ENCODE measurements at places on chromosomes 11 and 22. TPM values are rescaled to one million over a fixed set of nuclear protein-coding genes. Genes with fewer than 3 reads are reported as not detected.

DNA sequence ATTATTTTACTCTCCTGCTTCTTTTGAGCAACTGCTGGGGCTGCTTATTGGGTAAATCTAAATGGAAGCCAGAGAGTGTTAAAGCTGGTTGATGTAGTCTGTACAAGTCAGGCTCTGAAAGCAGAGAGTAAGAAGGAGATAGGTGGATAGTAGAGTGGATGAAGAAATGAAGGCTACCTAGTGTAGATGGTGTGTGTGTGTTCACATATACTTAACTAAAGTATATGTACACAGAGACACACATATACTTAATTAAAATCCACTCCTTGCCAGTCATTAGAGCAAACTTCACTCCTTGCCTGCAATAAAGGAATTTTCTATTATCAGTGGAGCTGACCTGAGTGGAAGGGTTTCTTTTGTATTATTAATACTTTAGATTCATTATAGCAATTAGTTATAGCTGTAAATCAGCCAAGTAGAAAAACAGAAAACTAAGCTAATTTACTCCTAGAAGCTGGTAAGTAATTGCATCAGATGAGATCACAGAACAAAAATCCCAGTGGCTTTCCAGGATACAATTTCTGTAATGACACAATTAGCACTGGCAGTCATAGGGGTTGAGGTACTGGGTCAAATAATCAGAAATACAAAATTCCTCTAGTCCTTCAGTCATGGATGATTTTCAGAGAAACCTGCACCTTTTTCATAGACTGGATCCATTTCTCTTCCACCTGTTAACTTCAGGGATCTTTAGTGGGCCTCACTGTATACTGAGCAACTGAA is 40.7 kb upstream of the CCDC179 start:
- DNase-seq, result no peak

- DNase-seq, result no peak
Observed at GRCh38 chr11:124600621-124601320, 10.5 kb upstream of the PANX3 start.

DNA sequence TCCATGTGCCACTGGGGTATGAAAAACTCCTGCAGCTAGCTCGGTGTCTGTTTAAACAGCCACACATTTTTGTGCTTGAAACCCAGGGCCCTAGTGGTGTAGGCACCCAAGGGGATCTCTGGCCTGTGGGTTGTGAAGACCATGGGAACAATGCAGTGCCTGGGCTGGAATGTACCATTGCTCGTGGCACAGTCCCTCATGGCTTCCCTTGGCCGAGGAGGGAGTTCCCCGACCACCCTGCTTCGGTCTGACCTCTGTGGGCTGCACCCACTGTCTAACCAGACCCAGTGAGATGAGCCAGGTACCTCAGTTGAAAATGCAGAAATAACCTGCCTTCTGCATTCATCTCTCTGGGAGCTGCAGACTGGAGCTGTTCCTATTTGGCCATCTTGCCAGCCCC is 214.0 kb downstream of the TRPC6 start:
- no peak for DNase-seq

- no peak for DNase-seq
Observed at GRCh38 chr11:134230339-134230738, 5.9 kb downstream of the VPS26B start.

DNA sequence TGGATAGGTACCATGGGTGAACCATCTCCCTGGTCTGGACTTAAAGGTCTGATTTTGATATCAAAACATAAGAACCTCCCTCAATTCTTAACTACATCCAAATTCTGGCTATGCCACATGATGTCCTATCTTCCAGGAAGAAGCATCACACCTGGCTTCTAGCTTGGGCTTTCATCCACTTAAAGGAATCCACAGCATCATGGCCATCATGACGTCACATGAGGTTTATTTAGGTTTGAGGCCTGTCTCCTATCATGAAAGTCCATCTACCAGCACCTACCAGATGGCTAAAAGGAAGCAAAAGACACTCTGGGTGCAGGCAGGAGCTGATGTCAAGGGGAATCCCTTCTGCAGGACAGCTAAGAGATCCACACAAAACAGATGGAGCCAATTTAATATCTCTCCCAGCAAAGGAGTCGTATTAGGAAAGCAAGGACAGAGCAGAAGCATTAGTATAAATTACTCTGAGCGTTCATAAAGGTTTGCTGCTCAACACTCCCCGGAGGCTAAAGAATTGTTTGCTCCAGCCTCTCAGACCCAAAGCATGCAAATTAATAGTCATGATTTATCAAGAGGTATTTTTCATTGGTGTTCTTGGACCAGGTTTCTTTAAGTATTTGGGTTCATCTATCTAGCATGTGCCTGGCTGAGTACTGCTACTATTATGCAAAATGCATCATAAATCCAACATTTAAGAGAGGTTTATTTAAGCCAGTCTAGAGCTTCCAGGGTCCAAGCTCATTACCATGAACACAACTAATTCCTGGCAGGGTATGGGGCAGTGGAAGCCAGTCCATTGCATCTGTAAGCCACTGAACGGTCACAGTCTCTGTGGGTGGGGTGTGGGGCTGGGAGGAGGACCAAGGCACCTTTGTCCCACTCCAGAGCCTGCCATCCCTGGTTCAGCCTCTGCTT is 47.2 kb downstream of the GALNT18 start:
- DNase-seq, result no peak

GRCh38 chr11:100546714-100547113 is 140.4 kb upstream of the ARHGAP42 start:
- no peak for DNase-seq

GRCh38 chr22:36435516-36436415 is 45.7 kb downstream of the TXN2 start:
- no peak for DNase-seq

GRCh38 chr11:23022854-23023253 is 162.6 kb upstream of the CCDC179 start:
- DNase-seq, result no peak

DNA sequence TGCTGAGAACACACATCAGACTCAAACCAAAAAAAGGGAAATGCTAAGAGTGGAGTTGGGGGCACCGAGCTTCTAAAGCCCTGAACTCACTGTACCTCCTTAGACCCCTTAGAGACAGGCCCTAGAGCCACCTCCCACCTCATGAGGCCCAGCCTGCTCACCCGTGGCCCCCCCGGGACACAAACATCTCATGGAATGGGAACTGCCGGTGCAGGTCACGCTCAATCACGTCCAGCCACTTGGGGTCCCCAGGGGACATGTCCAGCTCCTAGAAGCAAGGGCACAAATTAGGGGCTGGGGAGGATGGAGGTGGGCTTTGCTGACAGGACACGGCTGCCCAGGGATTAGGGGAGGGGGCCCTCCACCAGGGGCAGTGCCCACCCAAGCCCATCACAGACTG is 6.3 kb upstream of the CASTOR1 start:
- no peak for DNase-seq

DNA sequence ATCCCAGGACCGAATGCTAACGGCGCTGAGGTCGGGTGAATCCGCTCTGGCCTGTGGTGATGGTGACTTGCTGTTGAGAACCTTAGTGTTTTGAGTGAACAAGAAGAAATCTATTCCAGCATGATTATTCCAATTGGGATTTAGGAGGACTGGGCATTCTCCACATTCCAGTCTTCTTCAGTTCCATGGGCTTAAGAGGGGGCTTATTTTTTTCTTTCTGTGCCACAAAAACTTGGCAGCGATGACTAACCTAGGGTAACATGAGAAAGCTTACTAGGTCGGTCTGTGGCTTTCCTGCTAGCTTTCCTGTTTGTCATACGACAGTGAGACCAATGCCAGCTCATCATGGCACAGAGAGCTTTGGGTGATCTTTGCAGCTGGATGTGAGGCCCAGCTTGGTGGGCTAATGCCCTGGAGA is 62.9 kb upstream of the ATXN10 start:
- no peak for DNase-seq

DNA sequence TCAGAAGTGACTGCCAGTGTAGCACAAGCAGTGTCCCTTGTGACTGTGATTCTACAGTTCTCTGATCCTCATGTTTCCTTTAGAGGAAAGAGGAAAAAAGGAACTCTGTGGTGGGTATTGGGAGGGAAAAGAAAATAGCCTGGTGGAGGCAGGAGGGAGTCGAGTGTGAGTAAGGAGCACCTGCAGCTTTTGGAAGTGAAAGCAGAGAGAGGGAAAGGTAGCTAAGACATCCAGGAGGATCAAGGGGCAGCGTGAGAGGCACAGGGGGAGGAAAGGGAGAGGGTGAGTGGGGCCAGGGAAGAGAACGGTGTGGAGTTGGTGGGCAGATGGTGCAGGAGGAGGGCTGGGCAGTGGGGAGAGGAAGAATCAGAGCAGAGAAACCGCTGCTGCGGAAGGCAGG is 12.4 kb downstream of the TMA7B start:
- no peak for DNase-seq

- no peak for DNase-seq
Observed at GRCh38 chr22:30204015-30204741, 42.4 kb downstream of the LIF start.

- DNase-seq, result no peak
Observed at GRCh38 chr11:59174664-59175033, 2.7 kb downstream of the DTX4 start.

DNA sequence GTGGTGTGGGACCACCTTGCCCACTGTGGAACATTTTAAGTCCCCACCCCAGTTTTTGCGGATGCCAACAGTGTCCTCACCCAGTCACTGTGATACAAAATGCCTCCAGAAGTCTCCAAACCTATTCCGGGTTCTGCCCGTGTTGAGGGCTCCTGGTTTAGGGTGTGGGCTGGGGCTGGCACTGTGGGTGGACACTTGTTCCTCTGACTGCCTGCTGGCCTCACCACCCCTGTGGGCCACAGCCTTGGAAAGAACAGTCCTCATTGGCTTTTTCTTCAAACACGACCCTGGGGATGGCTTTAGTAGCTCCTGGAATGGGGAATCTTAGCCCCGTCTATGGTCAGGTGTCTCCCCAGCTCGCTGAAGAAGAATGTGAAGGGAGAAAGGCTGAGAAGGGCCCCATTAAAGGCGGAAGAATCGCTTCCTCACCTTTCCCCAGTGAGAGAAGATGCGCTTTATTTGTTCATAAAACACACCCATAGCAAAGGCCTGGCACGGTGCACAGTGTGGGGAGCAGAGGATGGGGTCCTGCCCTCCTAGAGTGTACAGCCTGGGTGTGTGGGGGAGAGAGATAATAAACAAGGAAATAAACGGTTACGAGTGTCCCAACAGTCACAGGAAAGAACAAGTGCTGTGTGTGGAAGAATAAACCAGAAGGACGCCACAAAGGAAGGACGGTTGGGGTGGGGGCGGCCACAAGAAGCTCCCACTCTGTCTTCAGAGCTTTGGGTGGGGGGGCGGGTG is 91.6 kb upstream of the SLC22A12 start:
- DNase-seq, result no peak

- DNase-seq, result no peak
Observed at GRCh38 chr11:104134745-104135144, 29.2 kb downstream of the PDGFD start.

DNA sequence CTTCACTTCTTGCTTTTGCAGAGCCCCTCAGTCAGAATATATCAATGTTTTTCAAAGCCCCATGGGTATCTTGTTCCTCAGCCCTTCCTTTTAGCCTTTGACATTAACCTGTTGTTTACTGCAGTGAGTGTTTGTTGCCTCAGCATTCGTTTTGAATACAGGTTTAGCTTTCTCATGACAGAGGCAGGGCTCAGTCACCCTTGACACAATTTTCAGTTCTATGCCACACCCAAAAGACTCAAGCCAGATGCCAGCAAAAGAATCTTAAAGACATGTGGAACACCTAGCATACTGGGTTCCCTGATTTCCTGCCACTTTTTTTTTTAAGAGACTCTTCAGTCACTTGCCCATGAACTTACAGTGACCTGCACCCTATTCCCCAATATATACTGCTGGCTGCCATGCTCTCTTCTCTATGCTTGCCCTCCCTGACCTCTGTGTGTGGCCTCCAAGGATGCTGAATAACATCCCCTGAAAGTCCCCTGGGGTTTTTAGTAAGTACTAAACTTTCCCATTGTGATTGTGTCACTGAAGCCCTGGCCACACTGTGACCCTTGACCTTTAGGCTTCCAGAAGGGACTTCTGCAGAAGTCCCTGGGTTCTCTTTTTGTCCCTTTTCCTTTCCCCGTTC is 1225.5 kb downstream of the TBC1D22A start:
- no peak for DNase-seq

- no peak for DNase-seq
Observed at GRCh38 chr11:48184452-48184851, 32.2 kb upstream of the OR4B1 start.

The C22orf42 gene
- not detected for total RNA-seq

The MYBPC3 gene
- total RNA-seq, result 3,074 TPM

The CRYBB1 gene
- total RNA-seq, result 0.44 TPM

The GVQW3 gene
- 1.6 TPM for total RNA-seq

The PHLDA2 gene
- 1.3 TPM for total RNA-seq

The CLDN5 gene
- total RNA-seq, result 19.3 TPM

The RASGRP2 gene
- total RNA-seq, result 34.0 TPM

The PIH1D2 gene
- total RNA-seq, result 6.9 TPM

The KCNQ1 gene
- 38.4 TPM for total RNA-seq

The LRRC56 gene
- not detected for total RNA-seq

The ART5 gene
- 2.3 TPM for total RNA-seq

The MS4A3 gene
- not detected for total RNA-seq

The OR8A1 gene
- total RNA-seq, result not detected

The CEP126 gene
- 1.1 TPM for total RNA-seq

All from heart left ventricle (tissue), 16 donors.